ENCODE measurements at places on chromosomes 6 and 20.
A peak's percentile ranks its signal among the peaks of the same experiment; 100 is the strongest.

GRCh38 chr6:37546141-37546871, 46.6 kb upstream of the CCDC167 start:
- DNase-seq, result peak; percentile 20

DNA sequence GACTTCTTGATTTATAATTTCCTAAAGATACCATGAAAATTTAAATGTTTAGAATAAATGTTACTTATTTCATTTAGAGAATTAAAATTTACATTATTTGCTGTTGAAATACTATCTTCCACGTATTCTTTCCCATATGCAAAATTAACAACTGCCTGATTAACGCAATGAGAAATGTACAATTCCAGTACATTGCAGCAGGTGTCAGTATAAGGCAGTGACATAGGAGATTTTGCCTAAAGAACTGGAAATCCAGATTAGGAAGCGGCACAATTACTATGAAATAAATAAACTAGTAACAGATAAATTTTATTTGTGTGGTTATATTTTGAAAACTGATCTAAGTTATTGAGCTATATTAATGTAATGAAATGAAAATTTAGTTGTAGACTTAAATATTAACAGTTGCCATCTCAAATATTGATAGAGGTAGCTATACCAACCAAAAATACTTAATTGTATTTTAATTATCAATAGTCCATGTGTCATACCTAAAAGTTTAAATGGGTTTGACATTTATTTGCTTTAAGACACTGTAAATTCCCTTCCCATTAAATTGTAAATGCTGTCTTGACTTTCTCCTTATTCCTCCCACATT, 300.2 kb downstream of the UTRN start:
- peak; percentile 48 for DNase-seq

- DNase-seq, result peak; percentile 72
These were observed 109.1 kb downstream of the PRDM1 start for GRCh38 chr6:106194949-106195921.

- no peak for DNase-seq
These were observed 178.9 kb downstream of the FUT9 start for GRCh38 chr6:96194675-96195074.

GRCh38 chr6:108463784-108464183, 96.9 kb upstream of the FOXO3 start:
- DNase-seq, result no peak

DNA sequence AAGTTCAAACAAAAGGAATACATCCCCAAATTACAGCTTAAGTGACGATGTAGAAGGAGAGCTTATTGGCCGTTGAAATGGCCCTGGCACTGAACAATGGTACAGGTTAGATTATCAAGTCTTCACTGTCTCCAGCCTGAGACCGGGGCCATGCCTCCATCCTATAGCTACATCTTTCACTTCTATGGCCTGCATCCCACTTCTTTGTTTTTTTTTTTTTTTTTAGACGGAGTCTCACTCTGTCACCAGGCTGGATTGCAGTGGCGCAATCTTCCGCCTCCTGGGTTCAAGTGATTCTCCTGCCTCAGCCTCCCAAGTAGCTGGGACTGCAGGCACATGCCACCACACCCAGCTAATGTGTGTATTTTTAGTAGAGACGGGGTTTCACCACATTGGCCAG, 464.6 kb downstream of the CDH26 start:
- DNase-seq, result no peak

- peak; percentile 35 for DNase-seq
These were observed 369.0 kb downstream of the SYNE1 start for GRCh38 chr6:152267967-152268845.

DNA sequence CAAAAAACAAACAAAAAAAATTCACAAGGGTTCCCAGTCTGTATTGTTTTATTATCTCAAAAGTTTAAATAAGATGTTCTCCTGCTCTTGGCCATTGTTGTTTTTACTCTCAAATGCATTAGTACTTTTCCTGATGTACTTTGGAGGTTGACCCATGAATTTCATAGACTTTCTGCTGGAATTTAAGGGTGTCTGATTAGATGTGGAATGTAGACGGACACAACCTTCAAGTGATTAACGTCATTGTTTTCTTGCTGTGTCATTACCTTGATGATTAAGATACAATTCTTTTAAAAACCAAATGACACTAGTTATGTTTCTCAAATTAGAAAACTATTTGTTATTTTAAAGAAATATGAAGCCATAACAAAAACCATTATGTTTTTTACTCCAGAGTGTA, 421.4 kb upstream of the RUNX2 start:
- no peak for DNase-seq

GRCh38 chr6:80541181-80541580, 434.7 kb downstream of the BCKDHB start:
- DNase-seq, result peak; percentile 89

DNA sequence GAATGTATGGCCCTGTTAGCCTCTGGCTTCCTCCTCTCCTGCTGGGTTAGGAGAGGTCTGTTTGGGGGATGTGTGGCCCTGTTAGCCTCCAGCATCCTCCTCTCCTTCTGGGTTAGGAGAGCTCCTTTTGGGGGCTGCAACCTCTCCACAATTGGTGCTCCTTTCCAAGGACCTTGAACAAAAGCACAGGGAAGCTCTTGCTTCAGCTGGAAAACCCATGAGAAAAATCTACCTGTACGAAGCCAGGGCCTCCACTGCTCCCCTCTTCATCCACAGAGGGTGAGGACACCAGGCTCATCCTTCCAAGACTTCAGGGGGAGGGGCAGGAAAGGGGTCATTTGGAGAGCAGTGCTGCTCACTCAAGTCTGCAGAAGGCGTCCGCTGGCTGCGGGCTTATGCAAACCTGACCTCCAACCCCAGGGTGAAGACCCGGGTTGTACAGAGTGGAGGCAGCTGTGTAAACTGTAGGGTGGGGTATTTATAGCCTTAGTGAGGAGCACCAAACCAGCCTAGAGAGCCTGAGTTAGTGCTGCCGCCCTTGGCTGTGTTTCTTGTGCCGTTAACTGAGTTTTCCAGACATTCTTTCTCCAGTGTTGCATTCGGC, 62.1 kb downstream of the SLC24A3 start:
- no peak for DNase-seq

GRCh38 chr6:141464490-141464889, 668.2 kb upstream of the GJE1 start:
- peak; percentile 27 for DNase-seq

DNA sequence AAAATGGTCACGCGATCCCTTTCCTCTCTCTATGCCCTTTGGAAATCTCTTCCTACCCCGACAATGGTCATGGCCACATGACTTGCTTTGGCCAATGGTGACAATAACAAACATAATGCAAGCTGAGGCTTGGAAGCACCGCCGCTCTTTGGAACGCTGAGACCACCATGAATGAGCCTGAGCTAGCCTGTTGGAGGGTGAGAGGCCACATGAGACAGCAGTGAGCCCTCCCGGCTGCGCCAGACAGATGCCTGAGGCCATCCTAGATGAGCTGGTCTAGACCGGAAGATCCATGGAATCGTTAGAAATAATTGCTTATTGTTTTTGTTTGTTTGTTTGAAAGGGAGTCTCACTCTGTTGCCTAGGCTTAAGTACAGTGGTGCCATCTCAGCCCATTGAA, 64.2 kb downstream of the STK35 start:
- DNase-seq, result no peak

DNA sequence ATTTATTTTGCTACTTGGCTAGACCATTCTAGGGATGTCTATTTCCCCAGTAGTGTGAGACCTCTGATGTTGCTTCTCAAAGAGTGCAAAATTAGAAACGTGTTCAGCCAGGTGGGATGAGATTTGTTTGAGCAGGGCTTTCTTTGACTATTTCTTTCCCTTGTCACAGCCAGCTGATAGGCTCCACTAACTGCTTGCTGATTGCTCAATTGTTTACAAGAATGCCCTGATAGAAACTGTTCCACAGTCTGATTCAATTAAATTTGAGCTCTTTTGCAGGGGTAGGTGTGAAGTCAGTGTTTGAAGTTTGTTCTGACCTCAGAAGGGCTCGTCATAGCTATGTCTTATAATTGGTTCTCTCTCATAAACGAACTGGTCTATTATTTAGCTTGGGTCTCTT, 220.5 kb downstream of the FNDC1 start:
- DNase-seq, result no peak

DNA sequence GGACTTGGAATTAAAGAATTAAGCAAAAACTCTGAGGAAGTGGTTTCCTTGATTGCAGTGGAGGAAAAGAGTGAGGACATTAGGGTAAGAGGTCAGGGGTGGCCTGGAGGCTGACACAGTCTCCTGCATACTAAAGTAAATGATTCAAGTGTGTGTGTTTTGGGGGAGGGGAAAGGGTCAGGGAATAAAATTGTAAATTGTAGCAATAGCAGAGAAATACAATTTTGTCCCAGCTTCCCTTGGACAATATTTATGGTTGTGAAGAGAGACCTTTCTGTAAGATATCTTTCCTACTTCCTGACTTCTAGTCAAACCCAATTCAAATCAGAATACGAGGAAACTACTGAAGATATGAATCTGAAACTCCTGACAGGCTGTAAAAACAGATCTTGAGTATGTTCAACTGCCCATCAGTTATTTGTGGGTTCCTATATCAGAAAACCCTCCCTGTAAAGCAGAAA, 143.4 kb upstream of the HMGN3 start:
- DNase-seq, result no peak

Measured in EL (cell line).